AG08396 (cell line): ENCODE measurements at places on chromosomes 1 and 21.

DNA sequence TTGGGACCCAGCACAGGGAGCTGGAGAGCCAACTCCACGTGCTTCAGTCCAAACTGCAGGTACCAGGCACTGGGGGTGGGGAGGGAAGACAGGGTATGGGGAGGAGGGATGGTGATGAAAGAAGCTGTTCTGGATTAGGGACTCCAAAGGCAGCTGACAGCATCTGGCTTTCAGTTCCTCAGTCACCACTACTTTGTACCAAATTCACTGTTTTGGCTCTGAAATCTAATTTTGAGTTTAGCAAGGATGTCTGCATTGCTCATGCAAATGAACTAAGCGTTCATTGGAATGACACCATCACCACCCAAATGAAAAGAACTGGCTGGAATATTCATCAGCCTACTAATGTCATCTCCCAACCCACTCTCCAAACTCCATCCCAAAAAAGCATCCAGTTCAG lies 8.7 kb downstream of the C1orf74 start:
- DNase-seq: no peak

DNA sequence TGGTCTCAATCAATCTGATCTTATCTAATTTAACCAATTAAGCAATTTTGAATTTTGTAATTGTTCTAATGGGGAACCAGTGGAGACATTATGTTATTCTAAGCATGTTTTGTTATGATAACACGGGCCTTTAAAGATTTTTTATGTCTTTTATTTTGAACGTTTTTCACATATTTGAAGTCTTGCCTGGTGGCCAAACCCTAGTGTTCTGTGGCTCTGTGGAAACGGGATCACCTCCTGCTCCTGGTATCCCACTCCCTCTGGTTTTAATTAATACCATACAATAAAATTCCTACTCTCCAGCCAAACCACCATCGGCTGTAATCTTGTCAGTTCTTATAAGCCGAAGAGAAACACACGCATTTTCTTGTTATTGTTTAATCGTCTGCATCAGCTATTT lies 22.9 kb upstream of the LMO4 start:
- no peak for DNase-seq

DNA sequence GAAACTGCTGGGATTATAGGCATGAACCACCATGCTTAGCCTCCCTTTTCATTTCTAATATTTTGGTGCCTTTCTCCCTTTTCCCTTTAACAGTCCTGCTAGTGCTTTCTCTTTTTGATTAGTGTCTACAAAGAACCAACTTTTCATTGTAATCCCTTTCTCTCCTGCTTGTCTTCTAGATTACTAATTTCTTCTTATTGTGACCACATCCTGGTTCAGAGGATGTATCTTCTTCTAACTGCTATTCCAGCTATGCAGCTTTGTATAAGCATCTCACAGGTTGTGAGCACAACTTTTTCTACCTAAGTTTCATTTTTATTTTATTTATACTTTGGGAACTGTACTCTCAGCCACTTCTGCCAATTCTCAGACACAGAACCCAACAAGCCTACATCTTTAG lies 14.7 kb downstream of the ZNF648 start:
- no peak for DNase-seq

GRCh38 chr1:82346141-82346540 lies 545.4 kb downstream of the ADGRL2 start:
- no peak for DNase-seq

DNA sequence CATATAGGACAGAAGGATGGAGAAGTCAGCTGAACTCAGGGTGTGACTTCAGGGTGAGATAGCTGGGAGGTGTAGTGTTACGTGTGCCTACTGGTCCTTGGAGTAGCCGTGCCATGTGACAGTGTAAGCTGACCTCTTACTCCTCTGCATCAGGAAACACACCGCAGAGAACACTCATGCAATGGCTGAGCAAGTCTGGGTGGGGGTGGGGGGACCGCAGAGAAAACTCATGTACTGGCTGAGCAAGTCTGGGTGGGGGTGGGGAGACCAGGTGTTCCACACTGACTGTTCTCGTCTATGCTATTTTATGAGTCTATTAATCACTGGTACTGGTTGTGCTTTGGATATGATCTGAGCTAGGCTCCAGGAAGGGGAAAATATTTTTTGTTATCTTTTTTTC lies 233.1 kb downstream of the PAPPA2 start:
- no peak for DNase-seq

GRCh38 chr1:92031281-92032110 lies 1.7 kb downstream of the EPHX4 start:
- no peak for DNase-seq

- DNase-seq: no peak
These were observed 14.8 kb downstream of the FAM163A start for GRCh38 chr1:179757933-179758332.

GRCh38 chr1:35243691-35244090 lies 24.8 kb upstream of the ZMYM4 start:
- no peak for DNase-seq

GRCh38 chr1:155622191-155622590 lies 12.2 kb downstream of the MSTO1 start:
- no peak for DNase-seq

- no peak for DNase-seq
These were observed 911.1 kb downstream of the KCNT2 start for GRCh38 chr1:195697130-195697529.

DNA sequence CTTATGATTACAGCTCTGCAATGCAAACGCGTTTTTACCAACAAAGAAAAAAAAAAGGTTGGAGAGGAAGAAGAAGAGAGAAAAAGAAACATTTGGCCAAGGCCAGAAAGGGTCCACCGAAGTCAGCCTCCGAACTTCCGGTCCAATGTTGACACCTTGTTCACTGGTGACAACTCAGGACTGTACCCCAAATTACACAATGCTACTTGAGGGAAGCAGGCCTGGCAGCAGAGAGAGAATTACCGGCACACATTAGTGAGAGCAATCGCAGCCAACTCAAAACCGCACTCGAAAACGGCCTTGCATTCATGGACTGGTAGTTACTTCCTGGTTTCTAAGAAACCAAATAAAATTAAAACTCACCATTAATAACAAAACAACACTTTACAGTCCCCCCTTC lies 652.5 kb downstream of the KIF26B start:
- no peak for DNase-seq

- DNase-seq: no peak
These were observed 60.3 kb upstream of the EXO1 start for GRCh38 chr1:241787691-241788090.

DNA sequence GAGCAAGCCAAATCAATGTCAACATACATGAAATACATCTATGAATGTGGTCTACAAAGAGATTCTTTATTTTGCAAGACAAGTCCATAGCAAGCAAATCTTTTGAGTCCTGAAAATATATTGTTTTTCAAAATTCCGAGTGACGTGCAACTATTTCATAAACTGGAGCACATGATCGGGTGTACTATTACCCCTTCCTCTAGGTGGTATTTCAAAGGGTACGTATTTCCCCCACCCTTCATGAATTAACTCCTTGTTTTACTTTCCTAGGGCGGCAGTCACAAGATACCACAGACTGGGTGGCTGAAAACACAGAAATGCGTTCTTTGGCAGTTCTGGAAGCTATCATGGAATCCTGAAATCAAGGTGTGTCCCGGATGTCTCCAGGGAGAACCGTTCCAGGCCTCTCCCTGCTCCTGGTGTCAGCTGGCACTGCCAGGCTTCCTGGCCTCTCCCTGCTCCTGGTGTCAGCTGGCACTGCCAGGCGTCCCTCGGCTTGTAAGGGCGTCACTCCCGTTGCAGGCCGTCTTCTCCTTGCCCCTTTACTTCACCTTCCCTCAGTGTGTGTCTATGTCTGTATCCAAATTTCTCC lies 55.3 kb downstream of the RIPK4 start:
- no peak for DNase-seq

GRCh38 chr1:156504438-156504813 lies 3.9 kb upstream of the MEF2D start:
- no peak for DNase-seq

- peak; percentile 62 for DNase-seq
These were observed 63.7 kb downstream of the MACF1 start for GRCh38 chr1:39268112-39268581.

- DNase-seq: peak; percentile 94
These were observed 12.4 kb upstream of the SLC19A1 start for GRCh38 chr21:45554477-45555175.

- no peak for DNase-seq
These were observed 2.5 kb downstream of the PSMB4 start for GRCh38 chr1:151401860-151402259.

DNA sequence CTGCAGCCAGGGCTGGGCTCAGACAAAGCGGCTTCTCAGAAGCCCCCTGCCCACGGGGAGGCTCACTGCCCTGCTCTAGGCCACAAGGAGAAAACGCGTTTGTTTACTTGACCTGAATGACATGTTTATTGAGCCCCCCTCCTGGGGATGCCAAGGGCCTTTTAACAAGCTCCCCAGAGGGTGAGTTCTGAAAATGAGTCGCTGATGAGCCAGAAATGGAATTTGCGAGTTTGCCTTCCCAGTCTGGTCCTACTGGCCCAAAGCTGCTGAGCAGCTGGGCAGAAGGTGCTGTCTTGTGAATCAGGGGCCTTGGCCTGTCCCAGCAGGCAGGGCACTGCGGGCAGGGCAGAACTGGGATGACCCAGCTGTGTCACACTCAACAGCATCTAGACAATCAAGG lies 120.6 kb downstream of the SYF2 start:
- no peak for DNase-seq

- no peak for DNase-seq
These were observed 303.3 kb upstream of the PROX1 start for GRCh38 chr1:213684454-213684853.

GRCh38 chr1:40593449-40594186 lies 62.2 kb downstream of the ZNF684 start:
- DNase-seq: no peak

DNA sequence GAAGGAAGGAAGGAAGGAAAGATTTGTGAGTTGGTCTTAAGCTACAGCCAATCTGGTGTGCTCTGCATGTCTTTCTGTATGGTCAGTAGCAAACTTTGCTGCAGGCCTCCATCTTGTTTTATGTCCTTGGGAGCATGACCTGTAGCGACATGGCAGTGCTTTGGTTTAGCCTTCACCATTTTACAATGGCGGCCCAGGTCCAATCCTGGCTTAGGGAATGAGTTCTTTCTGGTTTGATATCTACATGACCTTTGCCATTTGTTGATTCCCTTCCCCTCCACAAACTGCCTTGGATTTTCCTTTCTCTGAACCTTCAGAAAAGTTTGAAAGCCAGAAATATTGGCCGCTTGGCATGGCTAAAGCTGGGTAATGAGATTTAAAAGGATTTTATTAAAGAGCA lies 30.5 kb upstream of the TSPEAR start:
- no peak for DNase-seq

DNA sequence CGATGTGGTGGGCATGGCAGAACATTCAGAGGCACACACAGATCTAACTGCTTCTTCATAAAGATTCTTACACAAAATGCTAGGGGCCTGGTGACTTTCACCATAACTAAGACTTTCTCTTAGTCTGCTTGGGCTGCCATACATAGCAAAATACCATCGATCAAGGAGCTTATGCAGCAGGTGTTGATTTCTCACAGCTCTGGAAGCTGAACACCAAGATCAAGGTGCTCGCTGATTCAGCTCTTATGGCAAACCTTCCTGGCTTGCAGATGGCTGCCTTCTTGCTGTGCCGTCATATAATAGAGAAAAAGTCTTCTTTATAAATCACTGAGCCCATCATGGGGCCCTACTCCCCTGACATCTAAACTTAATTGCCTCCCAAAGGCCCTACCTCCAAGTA lies 487.3 kb downstream of the AJAP1 start:
- DNase-seq: no peak

DNA sequence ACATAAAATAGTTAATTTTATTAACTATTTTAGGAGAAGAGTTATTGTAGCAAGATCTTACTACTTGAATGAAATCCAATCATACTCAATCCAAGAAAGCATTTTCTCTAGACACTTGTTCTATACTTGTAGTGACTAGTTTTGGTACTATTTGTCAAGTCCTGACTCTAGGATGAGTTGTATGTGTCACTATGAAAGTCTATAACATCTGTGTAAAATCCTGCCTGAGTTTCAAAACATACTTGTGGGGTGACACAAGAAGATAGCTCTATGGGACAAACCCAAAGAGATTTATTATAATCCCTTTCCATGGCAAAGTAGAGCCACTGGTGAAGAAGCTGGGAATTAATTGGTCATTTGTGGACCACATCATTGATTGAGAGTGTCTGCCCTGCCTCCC lies 1042.2 kb upstream of the ADGRL4 start:
- no peak for DNase-seq

DNA sequence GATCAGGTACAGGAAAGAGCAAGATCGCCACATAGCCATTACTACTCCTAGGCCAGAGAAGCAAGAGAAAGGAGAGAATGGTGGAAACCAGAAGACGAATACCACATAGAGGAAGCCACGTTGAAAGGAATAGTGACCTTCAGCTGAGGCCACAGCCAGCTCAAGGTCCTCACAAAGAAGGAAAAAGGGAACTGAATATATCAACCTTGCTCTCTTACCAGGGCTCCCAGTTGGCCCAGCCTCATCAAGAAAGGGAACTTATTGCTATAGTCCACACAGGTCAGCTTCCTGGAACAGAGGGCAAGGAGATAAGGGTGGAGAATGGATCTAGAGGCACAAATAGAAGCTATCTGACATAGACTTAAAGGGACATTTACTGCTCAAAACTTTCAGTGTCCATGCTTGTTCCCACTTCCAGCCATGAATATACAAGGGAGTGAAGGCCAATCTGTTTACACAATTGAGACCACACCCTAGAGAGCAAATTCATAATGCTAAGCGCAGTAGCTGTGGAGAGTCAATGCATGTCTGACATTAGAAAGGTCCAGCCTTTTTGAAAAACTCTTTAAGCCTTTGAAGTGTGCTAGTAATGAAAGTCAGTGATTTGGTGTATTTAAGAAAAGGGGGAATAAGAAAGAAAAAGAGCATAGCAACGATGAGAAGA lies 120.7 kb upstream of the ZC3H11B start:
- DNase-seq: no peak

DNA sequence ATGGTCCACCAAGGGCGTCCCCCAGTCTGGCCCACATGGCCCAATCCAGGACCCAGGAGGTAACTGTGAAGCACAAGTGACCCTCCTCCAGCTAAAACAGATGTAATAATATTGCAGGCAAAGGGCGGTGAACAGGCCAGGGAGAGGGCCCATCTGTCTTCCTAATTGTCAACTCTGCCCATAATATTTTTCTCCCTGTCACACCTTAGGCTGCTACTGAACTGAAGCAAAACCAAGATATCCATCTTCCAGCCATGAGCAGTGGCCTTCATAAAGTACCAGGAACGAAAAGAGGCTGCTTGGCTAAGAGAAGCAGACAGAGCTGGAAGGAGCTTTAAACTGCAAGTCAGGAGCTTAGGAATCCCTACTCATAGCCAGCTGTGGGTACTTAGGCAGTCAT lies 3.1 kb downstream of the KANK4 start:
- DNase-seq: no peak

DNA sequence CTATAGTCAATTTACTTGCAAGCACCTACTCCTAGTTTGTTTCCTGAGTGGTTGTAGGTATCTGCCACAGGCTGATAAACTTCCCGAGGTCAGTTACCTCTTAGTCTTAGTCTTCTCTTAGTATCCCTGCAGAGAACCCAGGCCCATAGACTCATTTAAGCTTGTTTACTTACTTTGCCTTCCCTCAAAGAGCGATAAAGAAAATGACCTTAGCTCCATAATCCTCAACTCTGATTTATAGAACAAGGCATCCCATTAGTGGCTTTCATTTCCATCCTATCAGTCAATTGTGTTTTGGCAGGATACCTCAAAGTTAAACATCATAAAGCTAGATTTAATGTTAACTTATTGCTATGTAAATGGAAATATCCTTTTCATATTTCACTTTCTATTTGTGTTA lies 119.7 kb downstream of the UCHL5 start:
- no peak for DNase-seq
